ENCODE measurements at places on chromosomes 3 and 15. TPM values are rescaled to one million over a fixed set of nuclear protein-coding genes. Genes with fewer than 3 reads are reported as not detected.

IQCF5 gene
- total RNA-seq, result not detected

PAQR9 gene
- total RNA-seq, result not detected

ACTC1 gene
- total RNA-seq, result 6.2 TPM

OPA1 gene
- 51.2 TPM for total RNA-seq

TTC21A gene
- total RNA-seq, result 1.7 TPM

FANCD2OS gene
- total RNA-seq, result not detected

MAPKBP1 gene
- 47.3 TPM for total RNA-seq

MME gene
- 6.5 TPM for total RNA-seq

ACP3 gene
- 2.1 TPM for total RNA-seq

GRCh38 chr3:13621381-13622221 is 72.7 kb downstream of the FBLN2 start:
- H3K36me3 ChIP-seq, result peaks cover 42% of the 10 kb centered on the region
- no peak for DNase-seq
- no peak overlapping the region for H3K27ac ChIP-seq
- no peaks in the 10 kb centered on the region for H3K27me3 ChIP-seq
- no peaks in the 10 kb centered on the region for H3K4me1 ChIP-seq

- peaks cover 16% of the 10 kb centered on the region for H3K36me3 ChIP-seq
- H3K27me3 ChIP-seq, result no peaks in the 10 kb centered on the region
- H3K4me1 ChIP-seq, result peaks cover 16% of the 10 kb centered on the region
Observed at GRCh38 chr3:108065096-108065495, 25.7 kb downstream of the CD47 start.

DNA sequence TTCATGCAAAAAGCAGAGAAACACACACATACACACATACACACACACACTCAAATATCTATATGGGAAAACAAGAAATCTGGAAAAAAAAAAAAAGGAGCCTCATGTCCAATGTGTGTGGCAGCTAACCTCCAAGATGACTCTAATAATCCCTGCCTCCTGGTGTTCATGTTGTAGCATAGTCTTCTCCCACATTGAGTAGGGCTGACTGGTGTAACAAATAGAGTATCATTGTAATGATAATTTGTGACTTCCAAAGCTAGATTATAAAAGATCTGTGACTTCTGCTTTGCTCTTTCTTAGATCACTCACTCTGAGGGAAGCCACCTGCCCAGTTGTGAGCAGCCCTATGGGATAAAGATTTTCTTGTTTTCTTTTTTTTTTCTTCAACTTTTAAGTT is 130.9 kb upstream of the TNIK start:
- H3K4me3 ChIP-seq, result no peak overlapping the region
- no peaks in the 10 kb centered on the region for H3K27me3 ChIP-seq
- no peak for DNase-seq
- no peaks in the 10 kb centered on the region for H3K4me1 ChIP-seq
- no peaks in the 10 kb centered on the region for H3K36me3 ChIP-seq

GRCh38 chr15:81155375-81156218 is 21.5 kb downstream of the CFAP161 start:
- peaks cover 11% of the 10 kb centered on the region for H3K4me1 ChIP-seq
- H3K27me3 ChIP-seq, result no peaks in the 10 kb centered on the region
- H3K4me3 ChIP-seq, result no peak overlapping the region
- no peak overlapping the region for H3K27ac ChIP-seq

GRCh38 chr15:93920204-93920603 is 311.2 kb upstream of the MCTP2 start:
- no peaks in the 10 kb centered on the region for H3K4me1 ChIP-seq
- no peak overlapping the region for H3K27ac ChIP-seq
- DNase-seq, result no peak
- no peaks in the 10 kb centered on the region for H3K27me3 ChIP-seq

- peaks cover 11% of the 10 kb centered on the region for H3K4me1 ChIP-seq
- peak overlapping the region; percentile 92 for H3K27ac ChIP-seq
- DNase-seq, result no peak
- peak overlapping the region; percentile 66 for H3K4me3 ChIP-seq
- H3K27me3 ChIP-seq, result no peaks in the 10 kb centered on the region
- no peaks in the 10 kb centered on the region for H3K36me3 ChIP-seq
Observed at GRCh38 chr15:24955531-24955921, 739 bp downstream of the SNRPN start.

DNA sequence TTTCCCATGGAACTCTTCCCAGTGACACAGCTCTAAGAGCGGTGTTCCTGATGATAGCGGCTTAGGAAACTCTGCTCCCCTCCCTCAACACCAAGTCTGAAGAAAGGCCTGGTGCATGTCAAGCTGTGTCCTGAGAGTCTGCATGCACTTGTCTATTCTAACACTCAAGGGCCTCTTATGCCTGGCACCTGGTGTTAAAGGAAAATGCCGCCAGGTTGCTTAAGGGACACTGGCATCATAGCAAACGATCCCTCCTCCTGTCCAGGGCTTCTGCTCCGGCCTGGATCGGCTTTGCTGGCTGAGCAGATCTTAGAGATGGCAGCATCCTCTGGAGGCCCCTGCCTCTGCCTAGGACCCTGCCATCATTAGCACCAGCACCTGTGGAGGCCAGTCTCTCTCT is 121.7 kb downstream of the MEGF11 start:
- no peaks in the 10 kb centered on the region for H3K27me3 ChIP-seq
- H3K4me1 ChIP-seq, result no peaks in the 10 kb centered on the region
- no peaks in the 10 kb centered on the region for H3K36me3 ChIP-seq

GRCh38 chr3:37628711-37629301 is 232.9 kb upstream of the CTDSPL start:
- H3K36me3 ChIP-seq, result peaks cover 29% of the 10 kb centered on the region
- DNase-seq, result peak; percentile 77
- H3K4me3 ChIP-seq, result no peak overlapping the region

GRCh38 chr15:68795298-68795848 is 25.3 kb downstream of the ANP32A start:
- peak overlapping the region; percentile 28 for H3K4me3 ChIP-seq
- H3K27ac ChIP-seq, result peak overlapping the region; percentile 64

DNA sequence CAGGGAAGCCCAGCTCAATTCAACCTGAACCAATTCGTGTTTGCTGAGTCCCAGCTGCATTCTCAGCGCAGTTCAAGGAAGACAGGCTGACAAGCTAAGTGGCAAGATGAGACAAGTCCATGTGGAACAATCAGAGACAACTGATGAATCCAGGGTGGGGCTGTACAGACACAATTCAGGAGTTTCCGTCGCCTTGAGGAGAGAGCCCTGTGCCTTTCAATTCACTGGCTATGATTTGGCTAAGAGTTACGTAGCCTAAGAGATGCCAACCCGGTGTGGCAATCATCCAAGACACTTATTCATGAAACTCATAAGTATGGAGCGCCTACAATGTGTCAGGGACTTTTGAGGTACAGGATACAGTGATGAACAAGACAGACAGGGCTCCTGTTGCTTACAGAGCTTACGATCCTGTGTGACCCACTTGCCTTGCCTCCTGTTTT is 15.5 kb upstream of the ZBED2 start:
- H3K4me1 ChIP-seq, result no peaks in the 10 kb centered on the region
- H3K4me3 ChIP-seq, result no peak overlapping the region
- no peaks in the 10 kb centered on the region for H3K36me3 ChIP-seq
- DNase-seq, result no peak

- no peak for DNase-seq
- H3K4me3 ChIP-seq, result no peak overlapping the region
- H3K4me1 ChIP-seq, result peaks cover 78% of the 10 kb centered on the region
- H3K36me3 ChIP-seq, result no peaks in the 10 kb centered on the region
- H3K27me3 ChIP-seq, result no peaks in the 10 kb centered on the region
Observed at GRCh38 chr3:13020159-13020750, 53.0 kb downstream of the IQSEC1 start.

DNA sequence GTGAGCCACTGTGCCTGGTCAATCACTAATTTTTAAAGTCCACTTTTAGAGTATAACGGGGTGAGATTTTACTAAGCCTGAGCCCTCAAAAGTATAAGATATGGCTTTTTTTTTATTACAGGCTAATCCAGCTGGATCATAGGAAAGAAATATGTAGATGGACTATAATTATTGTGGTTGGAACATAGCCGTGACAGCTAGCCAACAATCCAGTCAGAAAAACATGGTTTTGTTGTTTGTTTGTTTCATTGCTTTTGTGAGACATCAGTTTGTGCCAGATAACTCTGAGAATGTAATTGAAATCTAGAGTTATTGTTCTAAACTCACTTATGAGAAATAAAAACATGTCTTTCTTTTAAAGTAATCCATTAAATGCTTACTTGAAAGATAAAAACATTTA is 37.3 kb upstream of the ATOSA start:
- no peaks in the 10 kb centered on the region for H3K27me3 ChIP-seq
- H3K27ac ChIP-seq, result no peak overlapping the region
- H3K4me3 ChIP-seq, result no peak overlapping the region
- no peak for DNase-seq

DNA sequence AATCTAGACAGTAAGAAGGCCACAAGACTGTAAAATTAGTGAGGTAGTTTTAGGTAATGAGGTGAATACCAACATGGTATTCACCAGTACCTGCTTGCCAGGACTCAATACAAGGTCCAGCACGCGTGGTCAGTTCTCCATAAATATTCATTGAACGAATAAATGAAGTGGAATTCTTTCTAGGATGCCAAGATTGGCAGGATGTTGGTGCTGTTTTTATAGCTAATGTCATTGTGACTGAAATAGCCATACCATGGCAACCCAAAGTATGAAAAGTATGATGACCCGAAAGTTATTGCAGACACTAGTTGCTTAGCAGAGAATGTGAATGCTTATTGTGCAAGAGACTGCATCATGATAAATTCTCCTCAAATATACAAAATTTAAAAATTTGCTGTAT is 307.2 kb downstream of the KCNH8 start:
- no peaks in the 10 kb centered on the region for H3K4me1 ChIP-seq
- no peaks in the 10 kb centered on the region for H3K36me3 ChIP-seq
- no peak overlapping the region for H3K4me3 ChIP-seq
- no peak for DNase-seq
- no peak overlapping the region for H3K27ac ChIP-seq

- no peak overlapping the region for H3K4me3 ChIP-seq
- peaks cover 67% of the 10 kb centered on the region for H3K36me3 ChIP-seq
- H3K27me3 ChIP-seq, result no peaks in the 10 kb centered on the region
- H3K27ac ChIP-seq, result no peak overlapping the region
Observed at GRCh38 chr3:138082992-138083386, 32.4 kb downstream of the DZIP1L start.

- no peak overlapping the region for H3K27ac ChIP-seq
- no peak overlapping the region for H3K4me3 ChIP-seq
Observed at GRCh38 chr15:62626903-62627302, 415.6 kb upstream of the TPM1 start.

DNA sequence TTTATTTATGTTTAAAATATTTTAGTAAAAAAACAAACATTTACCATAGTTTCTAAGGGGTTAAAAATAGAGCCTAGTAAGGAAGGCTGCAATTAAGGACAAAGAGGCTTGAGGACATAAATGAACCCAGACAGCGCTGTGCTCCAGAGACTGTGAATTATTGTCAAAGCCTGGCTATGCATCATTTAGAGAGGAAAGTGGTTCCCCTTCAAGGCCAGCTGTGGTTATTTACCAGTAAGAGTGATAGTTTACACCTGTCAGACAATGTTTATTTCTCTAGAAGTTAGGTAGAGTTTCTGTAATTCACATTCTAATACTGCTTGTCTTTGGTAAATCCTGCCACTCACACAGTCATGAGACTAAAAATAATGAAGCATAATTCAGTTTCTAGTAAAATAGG is 32.4 kb upstream of the PIK3R4 start:
- no peak for DNase-seq
- no peaks in the 10 kb centered on the region for H3K36me3 ChIP-seq
- H3K4me1 ChIP-seq, result no peaks in the 10 kb centered on the region
- no peak overlapping the region for H3K4me3 ChIP-seq
- no peaks in the 10 kb centered on the region for H3K27me3 ChIP-seq

DNA sequence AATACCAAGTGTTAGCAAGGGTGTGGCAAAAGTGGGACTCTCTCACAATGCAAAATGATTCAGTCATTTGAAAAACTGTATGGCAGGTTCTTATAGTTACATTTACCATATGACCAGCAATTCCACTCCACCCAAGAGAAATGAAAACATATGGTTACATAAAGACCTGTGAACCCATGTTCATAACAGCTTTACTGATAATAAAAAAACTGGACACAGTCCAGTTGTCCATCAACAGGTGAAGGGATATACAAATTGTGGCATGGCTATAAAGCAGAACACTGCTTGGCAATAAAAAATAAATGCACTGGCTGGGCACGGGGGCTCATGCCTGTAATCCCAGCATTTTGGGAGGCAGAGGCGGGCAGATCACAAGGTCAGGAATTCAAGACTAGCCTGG is 30.8 kb downstream of the RAD18 start:
- DNase-seq, result no peak
- peaks cover 8% of the 10 kb centered on the region for H3K4me1 ChIP-seq
- H3K4me3 ChIP-seq, result no peak overlapping the region
- no peak overlapping the region for H3K27ac ChIP-seq
- H3K27me3 ChIP-seq, result no peaks in the 10 kb centered on the region

- H3K27me3 ChIP-seq, result no peaks in the 10 kb centered on the region
- H3K36me3 ChIP-seq, result no peaks in the 10 kb centered on the region
- no peaks in the 10 kb centered on the region for H3K4me1 ChIP-seq
- no peak for DNase-seq
Observed at GRCh38 chr3:129936757-129937156, 37.8 kb upstream of the TRH start.

DNA sequence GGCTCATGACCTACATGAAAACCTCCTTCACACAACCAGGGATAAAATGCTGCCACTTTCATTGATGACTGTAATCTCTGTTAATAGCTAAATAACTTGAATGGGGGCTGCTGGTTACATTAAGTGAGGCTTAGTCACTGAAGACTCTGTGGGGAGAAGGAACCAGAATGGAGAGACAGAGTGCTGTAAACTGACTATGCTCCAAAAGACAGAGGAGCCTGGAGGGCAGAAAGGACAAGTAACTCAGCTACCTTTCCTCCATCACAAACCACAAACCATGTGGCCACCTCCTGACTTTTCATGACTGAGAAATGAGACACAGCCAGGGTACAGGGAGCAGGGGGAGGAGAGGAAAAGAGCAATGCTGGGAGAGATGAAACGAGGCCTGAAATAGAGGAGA is 97.1 kb upstream of the TRIM42 start:
- no peak for DNase-seq
- peaks cover 5% of the 10 kb centered on the region for H3K4me1 ChIP-seq
- H3K36me3 ChIP-seq, result no peaks in the 10 kb centered on the region
- no peak overlapping the region for H3K4me3 ChIP-seq
- H3K27ac ChIP-seq, result no peak overlapping the region

DNA sequence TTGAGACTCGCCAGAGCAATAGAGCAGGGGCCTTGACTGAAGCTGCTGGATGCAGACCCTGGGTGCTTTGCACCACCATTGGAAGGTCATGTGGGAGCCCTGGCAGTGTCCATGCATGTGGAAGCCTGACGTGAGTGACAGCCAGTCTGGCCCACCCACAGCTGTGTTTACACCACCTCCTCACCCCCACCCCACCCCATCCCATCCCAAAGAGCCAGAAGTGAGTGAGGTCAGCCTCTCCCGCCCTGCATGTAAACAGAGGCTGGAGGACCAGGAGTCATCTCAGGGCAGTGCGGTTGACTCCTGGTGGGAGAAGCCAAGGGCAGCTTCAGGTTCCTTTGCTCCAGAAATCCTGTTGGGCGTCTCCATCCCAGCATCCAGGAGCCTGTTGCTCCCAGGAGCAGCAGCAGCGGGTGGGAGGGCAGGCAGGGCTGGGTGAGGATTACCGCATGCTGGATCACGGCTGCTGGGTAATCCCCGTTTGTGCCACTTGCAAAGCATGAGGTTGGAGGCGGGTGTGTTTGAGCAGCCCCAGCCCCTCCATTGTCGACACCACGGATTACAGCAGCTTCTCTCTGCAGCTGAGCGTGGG is 44.6 kb downstream of the CORO2B start:
- H3K4me3 ChIP-seq, result no peak overlapping the region
- H3K36me3 ChIP-seq, result no peaks in the 10 kb centered on the region
- peaks cover 62% of the 10 kb centered on the region for H3K4me1 ChIP-seq
- H3K27ac ChIP-seq, result no peak overlapping the region
- no peak for DNase-seq

All from esophagus muscularis mucosa (tissue), 4 donors.